ENCODE measurements at places on chromosomes 16 and 17. TPM values are rescaled to one million over a fixed set of nuclear protein-coding genes. Genes with fewer than 3 reads are reported as not detected.

DNA sequence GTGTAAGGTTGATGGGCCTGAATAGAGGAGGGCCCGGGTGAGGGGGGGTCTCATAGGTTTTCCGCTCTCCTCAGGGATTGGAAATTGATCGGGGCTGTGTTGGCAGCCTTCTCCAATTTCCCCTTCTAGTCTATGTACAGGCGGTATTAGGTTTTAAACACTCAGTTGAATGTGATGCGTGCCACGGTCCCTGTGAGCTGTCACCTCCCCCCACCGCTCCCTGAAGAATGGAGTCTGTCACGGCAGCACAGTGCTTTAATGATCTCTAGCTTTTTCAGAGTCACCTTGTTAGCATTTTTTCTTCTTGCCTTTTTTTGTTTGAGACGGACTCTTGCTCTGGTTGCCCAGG lies 800 bp downstream of the COX4I1 start:
- peak overlapping the region; percentile 98 for H3K4me3 ChIP-seq
- peaks cover 35% of the 10 kb centered on the region for H3K4me1 ChIP-seq
- peaks cover 55% of the 10 kb centered on the region for H3K36me3 ChIP-seq

DNA sequence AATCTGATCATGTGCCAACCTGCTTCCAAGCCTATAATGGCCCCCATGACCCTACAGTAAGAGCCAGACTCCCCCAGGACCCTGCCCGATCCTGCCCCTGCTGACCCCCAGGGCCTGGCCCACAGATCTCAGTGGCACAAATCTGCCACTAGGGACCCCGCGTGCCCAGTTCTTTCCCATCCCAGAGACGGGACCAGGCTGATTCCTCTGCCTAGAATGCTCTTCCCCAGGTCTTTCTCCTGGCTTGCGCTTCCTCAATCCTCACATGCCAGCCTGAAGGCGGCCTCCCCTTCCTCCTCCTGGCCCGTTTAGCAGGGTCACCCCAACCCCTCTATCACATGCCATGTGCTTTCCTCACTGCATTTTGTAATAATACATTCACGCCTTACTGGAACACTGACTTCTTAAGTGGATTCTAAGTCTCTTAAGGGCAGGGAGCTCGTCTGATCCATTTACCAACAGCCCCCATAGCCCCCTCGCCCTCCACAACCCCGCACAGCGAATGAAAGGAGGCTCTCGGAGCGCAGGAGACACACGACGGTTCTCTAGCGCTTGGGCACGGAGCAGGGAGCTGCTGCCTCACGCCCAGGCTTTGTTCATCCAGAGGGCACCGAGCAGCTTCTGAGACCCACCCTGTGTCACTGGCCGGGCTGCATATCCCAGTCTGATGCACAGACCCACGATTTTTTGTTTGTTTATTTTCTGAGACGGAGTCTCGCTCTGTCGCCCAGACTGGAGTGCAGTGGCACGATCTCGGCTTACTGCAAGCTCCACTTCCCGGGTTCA lies 1.2 kb downstream of the TRIM65 start:
- DNase-seq, result no peak
- H3K27me3 ChIP-seq, result no peaks in the 10 kb centered on the region
- peaks cover 52% of the 10 kb centered on the region for H3K36me3 ChIP-seq
- H3K27ac ChIP-seq, result peak overlapping the region; percentile 98

DNA sequence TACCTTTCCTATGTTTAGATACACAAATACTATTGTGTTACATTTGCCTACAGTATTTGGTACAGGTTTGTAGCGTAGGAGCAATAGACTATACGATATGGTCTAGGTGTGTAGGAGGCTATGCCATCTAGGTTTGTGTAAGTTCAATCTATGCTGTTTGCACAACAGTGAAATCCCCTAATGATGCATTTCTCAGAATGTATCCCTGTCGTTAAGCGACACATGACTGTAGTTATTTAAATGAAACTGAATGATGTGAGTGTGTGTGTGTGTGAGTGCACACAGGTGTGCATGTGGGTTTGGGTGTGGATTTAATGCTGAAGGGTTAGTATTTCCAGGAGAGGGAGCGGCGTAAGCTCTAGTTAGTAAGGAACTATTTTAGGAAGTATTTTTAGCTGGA lies 34.6 kb upstream of the SMIM36 start:
- H3K4me3 ChIP-seq, result no peak overlapping the region
- no peaks in the 10 kb centered on the region for H3K27me3 ChIP-seq
- H3K4me1 ChIP-seq, result peaks cover under 1% of the 10 kb centered on the region
- no peaks in the 10 kb centered on the region for H3K36me3 ChIP-seq

- no peaks in the 10 kb centered on the region for H3K36me3 ChIP-seq
- H3K27ac ChIP-seq, result no peak overlapping the region
- no peak for DNase-seq
- H3K27me3 ChIP-seq, result no peaks in the 10 kb centered on the region
- H3K4me3 ChIP-seq, result no peak overlapping the region
Measured at GRCh38 chr17:65442250-65442649, 119.2 kb downstream of the AXIN2 start.

DNA sequence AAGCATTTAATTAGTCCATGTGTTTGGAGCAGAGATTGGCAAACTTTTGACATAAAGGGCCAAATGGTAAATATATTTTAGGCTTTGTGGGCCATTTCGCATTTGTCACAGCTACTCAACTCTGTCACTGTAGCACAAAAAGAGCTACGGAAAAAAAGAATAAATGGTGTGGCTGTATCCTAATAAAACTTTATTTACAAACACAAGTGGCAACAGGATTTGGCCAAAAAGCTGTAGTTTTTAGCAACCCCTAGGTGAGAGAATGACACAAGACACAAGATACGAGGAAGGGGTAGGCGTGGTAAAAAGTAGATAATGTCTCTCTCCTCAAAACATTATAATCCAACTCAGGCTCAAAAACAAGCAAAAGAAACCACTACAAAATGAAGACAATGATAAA lies 66.5 kb downstream of the TTC19 start:
- H3K27ac ChIP-seq, result no peak overlapping the region
- no peak overlapping the region for H3K4me3 ChIP-seq
- DNase-seq, result no peak
- H3K36me3 ChIP-seq, result peaks cover 99% of the 10 kb centered on the region
- H3K4me1 ChIP-seq, result no peaks in the 10 kb centered on the region

TBC1D3B gene
- total RNA-seq, result 11.1 TPM

DNAI2 gene
- 6.2 TPM for total RNA-seq

DNA sequence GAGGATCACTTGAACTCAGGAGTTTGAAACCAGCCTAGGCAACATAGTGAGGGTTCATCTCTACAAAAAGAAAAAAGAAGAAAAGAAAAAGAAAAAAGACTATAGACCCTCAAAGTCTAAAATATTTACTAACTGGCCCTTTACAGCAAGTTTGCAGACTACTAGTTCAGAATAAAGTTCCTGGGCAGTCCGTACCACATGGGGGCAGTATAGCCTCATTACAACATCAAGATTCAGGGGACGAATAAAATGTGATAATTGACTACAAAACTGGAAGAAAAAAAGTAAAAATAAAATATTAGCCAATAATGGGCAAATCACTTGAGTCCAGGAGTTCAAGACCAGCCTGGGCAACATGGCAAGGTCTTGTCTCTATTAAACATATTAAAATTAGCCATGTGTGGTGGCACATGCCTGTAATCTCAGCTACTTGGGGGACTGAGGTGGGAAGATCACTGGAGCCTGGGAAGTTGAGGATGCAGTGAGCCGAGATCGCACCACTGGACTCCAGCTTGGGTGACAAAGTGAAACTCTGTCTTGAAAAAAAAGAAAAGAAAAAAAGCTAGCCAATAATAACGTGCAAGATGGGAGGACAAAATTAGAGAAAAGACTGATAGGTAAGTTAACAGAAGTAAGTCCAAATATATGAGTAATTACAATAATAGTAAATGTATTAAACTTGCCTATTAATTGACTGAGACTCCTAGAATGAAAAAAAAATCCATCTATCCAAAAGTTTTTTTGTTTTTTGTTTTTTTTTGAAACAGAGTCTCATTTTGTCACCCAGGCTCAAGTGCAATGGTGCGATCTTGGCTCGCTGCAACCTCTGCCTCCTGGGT lies 129.4 kb upstream of the SEC14L1 start:
- H3K4me1 ChIP-seq, result no peaks in the 10 kb centered on the region
- peak; percentile 7 for DNase-seq
- H3K4me3 ChIP-seq, result no peak overlapping the region
- no peaks in the 10 kb centered on the region for H3K36me3 ChIP-seq
- H3K27me3 ChIP-seq, result peaks cover 7% of the 10 kb centered on the region

- H3K27ac ChIP-seq, result no peak overlapping the region
- H3K4me3 ChIP-seq, result no peak overlapping the region
- peaks cover 3% of the 10 kb centered on the region for H3K27me3 ChIP-seq
Measured at GRCh38 chr16:87809150-87809902, 43.5 kb upstream of the KLHDC4 start.

DNA sequence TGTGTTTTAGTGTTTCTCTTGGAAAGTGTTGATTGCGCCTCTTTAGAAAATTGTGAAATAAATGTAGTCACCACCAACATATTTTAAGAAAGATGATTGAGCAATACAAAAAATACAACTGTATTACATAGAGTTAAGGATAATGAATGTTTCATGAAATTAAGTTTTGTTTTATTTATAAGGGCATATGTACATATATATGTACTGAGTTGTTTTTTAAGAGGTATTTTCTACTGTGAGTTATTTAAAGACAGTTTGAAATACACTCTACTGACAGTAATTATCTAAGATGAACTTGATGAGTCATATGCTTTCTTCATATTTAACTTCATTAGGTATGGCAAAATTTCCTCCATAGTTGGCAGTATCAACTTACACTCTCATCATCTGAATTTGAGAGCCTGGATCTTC lies 411.7 kb downstream of the HS3ST3B1 start:
- H3K4me3 ChIP-seq, result no peak overlapping the region
- H3K36me3 ChIP-seq, result no peaks in the 10 kb centered on the region
- H3K4me1 ChIP-seq, result no peaks in the 10 kb centered on the region
- no peaks in the 10 kb centered on the region for H3K27me3 ChIP-seq
- H3K27ac ChIP-seq, result no peak overlapping the region
- no peak for DNase-seq

GPR139 gene
- total RNA-seq, result not detected

KRTAP1-5 gene
- total RNA-seq, result not detected

KRTAP4-5 gene
- not detected for total RNA-seq

- no peak for DNase-seq
- no peak overlapping the region for H3K27ac ChIP-seq
- H3K27me3 ChIP-seq, result peaks cover 87% of the 10 kb centered on the region
- no peaks in the 10 kb centered on the region for H3K36me3 ChIP-seq
- no peak overlapping the region for H3K4me3 ChIP-seq
- peaks cover 10% of the 10 kb centered on the region for H3K4me1 ChIP-seq
Measured at GRCh38 chr17:81807839-81808238, 3.9 kb downstream of the GCGR start.

DNA sequence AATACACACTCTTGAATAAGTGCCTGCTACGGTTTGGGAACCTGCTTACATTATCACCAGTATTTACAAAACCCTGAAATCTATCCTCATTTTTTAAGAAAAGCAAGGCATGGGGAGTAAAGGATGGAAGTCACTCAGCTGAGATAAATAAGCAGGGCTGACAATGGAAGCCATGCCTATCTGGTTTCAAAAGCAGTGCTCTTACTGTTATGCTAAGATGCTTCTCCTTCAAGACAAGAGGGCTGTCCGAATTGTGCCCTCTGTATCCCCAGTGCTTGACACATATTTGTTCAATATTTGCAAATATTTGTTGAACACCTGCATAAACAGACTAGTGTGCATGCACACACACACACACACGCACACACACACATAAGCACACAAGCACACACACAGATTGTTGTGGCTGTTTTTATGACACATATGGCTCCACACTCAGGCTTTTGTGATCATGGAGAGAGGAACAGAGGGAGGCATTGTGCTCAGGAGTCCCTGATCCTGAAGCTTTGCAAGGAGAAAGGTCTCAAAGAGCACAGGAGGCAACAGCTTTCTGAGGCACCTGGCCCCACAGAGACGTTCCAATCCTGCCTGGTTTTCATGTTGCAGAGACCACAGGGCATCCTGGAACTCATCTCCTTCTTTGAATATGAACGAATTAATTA lies 401.6 kb upstream of the CDH11 start:
- H3K4me1 ChIP-seq, result no peaks in the 10 kb centered on the region
- no peak overlapping the region for H3K4me3 ChIP-seq
- H3K27ac ChIP-seq, result no peak overlapping the region
- H3K36me3 ChIP-seq, result no peaks in the 10 kb centered on the region
- no peak for DNase-seq

TPSAB1 gene
- 103 TPM for total RNA-seq

DNA sequence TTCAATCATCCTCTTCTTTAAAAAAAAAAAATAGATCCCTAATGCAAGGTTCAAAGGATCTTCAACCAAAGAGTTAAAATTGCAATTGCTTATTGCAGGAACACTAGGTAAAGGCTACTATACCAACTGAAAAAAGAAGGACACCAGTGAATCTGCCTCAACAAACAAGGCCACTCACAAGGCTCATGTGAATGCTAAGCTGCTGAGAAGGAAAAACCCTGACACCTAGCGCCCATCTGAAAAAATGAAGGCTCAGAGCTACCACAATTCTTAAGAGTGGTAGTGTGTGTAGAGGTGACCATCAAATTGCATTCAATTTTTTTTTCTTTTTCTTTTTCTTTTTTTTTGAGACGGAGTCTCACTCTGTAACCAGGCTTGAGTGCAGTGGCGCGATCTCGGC lies 201.6 kb upstream of the C17orf78 start:
- no peak for DNase-seq
- no peak overlapping the region for H3K4me3 ChIP-seq
- peaks cover 39% of the 10 kb centered on the region for H3K36me3 ChIP-seq
- H3K4me1 ChIP-seq, result no peaks in the 10 kb centered on the region
- no peaks in the 10 kb centered on the region for H3K27me3 ChIP-seq
- H3K27ac ChIP-seq, result no peak overlapping the region

GRCh38 chr16:49629851-49630250 lies 226.1 kb downstream of the ZNF423 start:
- H3K27ac ChIP-seq, result no peak overlapping the region
- no peaks in the 10 kb centered on the region for H3K36me3 ChIP-seq
- H3K4me3 ChIP-seq, result no peak overlapping the region
- no peaks in the 10 kb centered on the region for H3K4me1 ChIP-seq

DNA sequence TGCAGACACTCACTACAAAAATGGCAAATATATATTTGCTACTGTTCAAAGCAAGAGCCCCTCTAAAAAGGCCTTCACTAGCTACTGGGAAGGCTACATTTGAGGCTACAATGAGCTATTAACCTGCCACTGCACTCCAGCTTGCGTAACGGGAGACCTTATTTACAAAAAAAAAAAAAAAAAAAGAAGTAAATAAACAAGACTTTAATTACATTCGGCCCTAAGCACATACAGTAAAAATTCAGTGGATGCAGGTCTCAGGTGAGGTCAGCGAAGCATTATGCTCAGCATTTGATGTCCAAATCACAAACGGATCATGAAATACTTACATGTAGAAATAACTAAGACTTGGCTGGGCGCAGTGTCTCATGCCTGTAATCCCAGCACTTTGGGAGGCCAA lies 26.7 kb upstream of the LCMT1 start:
- no peaks in the 10 kb centered on the region for H3K36me3 ChIP-seq
- H3K4me1 ChIP-seq, result no peaks in the 10 kb centered on the region
- H3K4me3 ChIP-seq, result no peak overlapping the region
- no peak for DNase-seq

C1QBP gene
- total RNA-seq, result 57.5 TPM

KRTAP4-1 gene
- total RNA-seq, result not detected

GRCh38 chr16:54932737-54933254 lies 2.1 kb downstream of the IRX5 start:
- H3K4me1 ChIP-seq, result peaks cover 23% of the 10 kb centered on the region
- peak; percentile 48 for DNase-seq
- H3K27ac ChIP-seq, result peak overlapping the region; percentile 82
- peaks cover 66% of the 10 kb centered on the region for H3K27me3 ChIP-seq
